Natural killer cell treated with Interleukin-12 subunit alpha and Interleukin-12 subunit beta and Interleukin-15 and Interleukin-18, amount 100 ng/mL, for 72 hours (primary cell): ENCODE measurements at places on chromosomes 4 and X.

DNA sequence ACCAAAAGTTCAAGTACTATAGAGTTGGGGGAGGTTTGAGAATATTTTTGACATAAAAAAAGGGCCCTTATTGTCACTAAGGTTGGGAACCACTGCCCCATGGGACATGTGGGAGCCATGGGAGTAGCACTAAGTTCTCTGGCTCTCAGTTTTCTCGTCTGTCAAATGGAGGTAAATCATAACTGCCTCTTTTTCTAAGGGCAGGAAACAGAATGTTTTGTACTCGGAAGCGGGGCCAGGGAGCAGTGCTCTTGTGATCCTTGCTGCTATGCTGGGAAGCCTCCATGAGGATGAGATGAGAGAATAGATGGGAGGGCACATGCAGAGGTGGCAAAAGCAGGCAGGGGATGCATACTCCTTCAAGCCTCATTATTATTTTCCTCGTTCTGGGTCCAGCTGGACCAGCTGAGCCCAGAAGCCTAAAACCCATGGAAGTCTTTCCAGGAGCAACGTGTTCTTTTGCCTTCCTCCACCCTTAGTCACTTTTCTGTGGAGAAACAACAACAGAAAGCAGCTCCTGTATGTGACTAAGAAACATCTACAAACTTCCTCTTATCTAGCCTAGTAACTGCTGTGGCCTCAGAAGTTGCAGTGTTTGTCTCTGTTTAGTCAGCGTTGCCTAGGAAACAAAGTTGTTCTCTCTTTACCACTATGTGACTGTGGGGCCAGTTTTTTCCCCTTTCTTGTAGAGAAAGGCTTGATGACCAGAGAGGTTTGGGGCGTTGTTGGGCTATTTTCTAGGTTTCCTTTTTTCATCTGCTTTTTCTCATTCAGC lies 64.8 kb downstream of the TSC22D3 start:
- peak overlapping the region; percentile 92 for H3K27ac ChIP-seq
- peak overlapping the region; percentile 79 for H3K4me3 ChIP-seq

DNA sequence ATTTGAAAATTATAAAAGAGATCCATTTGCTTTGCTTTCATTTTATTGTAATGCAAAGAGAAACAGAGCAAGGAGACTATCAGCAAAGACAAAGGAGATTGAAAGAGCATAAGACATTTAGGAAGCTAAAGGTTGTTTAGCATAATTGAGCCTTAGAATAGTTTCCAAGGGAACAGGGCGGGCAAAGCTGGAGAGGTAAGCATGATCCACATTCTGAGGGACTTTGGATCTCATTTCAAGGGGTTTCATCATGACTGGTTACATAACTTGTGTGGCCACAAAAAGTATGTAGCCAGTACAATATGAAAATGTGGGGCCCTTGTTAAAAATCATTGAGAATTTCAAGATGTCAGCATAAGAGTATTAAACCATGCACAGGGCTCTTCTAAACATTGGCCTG lies 406.5 kb downstream of the RPA4 start:
- DNase-seq: no peak
- no peaks in the 10 kb centered on the region for H3K4me1 ChIP-seq
- H3K27me3 ChIP-seq: no peaks in the 10 kb centered on the region

DNA sequence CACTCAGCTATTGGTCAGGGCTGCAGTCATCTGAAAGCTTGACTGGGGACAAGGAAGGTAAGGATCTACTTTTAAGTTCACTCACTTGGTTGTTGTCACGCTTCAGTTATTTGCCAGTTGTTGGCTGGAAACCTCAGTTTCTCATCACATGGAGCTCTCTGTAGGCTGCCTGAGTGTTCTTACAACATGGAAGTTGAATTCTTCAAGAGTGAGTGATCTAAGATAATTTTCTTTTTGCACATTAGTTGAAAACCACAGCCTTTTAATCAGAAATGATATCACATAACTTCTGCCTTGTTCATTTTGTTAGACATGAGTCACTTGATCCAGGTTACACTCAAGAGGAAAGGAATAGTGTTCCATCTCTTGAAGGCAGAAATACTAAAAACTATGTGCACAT lies 552.7 kb downstream of the RAPGEF2 start:
- H3K27me3 ChIP-seq: no peaks in the 10 kb centered on the region
- no peaks in the 10 kb centered on the region for H3K36me3 ChIP-seq
- no peak overlapping the region for H3K27ac ChIP-seq
- no peak for DNase-seq
- H3K4me1 ChIP-seq: no peaks in the 10 kb centered on the region

DNA sequence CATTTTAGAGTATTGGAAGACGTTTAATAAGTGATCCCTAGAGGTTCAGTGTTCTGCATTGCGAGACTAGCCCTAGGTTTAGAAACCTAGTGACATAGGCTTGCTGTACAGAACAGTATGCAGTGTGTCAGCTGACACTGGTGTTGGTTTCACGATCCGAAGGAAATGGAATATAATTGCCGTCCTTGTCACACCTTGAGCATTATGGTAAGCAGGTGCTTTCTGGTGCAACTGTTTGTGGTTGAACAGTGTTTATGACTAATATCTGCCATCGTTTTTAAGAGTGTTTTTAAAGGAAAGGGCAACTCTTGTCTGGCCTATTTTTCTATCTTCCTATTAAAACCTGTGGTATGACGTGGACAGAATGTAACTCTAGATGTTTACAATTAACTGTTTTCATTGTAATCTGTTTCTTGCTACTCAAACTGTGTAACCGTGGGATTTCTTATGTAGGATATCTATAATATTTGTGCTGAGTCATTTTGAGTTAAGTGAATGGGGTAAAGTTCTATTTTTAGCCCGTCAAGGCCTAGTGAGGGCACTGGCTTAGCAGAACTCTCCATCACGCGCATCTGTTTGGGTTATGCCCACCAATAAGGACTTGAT lies 53.8 kb upstream of the TBC1D14 start:
- H3K36me3 ChIP-seq: peaks cover 13% of the 10 kb centered on the region
- peak overlapping the region; percentile 71 for H3K27ac ChIP-seq
- H3K27me3 ChIP-seq: no peaks in the 10 kb centered on the region
- DNase-seq: no peak
- peak overlapping the region; percentile 16 for H3K4me3 ChIP-seq

DNA sequence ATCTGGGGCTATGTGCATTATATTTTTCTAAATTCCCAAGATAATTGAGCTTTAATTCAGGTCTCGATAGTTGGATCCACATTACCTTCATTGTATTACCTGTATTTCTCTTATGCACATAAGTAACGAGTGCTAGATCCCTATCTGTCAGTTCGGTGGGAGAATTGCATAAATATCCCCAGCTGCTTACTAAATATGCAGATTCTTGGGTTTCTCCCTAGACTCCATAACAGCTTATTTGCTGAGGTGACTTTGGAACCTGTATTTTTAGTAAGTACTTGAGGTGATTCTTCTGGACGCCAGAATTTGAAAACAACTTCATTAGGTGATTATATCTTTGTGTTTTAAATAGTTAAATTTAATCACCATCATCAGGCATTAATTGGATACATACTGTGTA lies 15.0 kb downstream of the UGT8 start:
- DNase-seq: no peak
- H3K4me1 ChIP-seq: no peaks in the 10 kb centered on the region
- H3K36me3 ChIP-seq: no peaks in the 10 kb centered on the region
- H3K27me3 ChIP-seq: no peaks in the 10 kb centered on the region
- H3K27ac ChIP-seq: no peak overlapping the region
- H3K4me3 ChIP-seq: no peak overlapping the region
